ENCODE measurements at places on chromosomes 7 and 10.

DNA sequence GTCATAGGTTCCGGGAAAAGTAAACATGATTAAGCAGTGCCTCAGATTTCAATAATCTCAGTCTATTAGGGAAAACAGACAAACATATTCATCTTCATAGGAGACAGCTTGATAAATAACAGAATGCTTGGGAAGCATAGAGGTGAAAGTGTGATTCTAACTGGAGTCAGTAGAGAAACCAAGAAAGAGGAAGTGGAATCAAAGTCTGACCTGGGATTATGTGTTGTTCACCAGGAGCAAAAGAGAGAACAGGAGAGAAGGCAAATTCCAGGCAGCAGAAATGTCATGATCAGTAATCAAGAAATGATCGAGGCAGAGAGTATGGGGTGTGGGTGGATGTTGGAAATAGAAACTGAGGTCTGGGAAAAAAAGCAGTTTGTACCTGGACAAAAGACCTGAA, 43.7 kb downstream of the DGKB start:
- no peak for DNase-seq

DNA sequence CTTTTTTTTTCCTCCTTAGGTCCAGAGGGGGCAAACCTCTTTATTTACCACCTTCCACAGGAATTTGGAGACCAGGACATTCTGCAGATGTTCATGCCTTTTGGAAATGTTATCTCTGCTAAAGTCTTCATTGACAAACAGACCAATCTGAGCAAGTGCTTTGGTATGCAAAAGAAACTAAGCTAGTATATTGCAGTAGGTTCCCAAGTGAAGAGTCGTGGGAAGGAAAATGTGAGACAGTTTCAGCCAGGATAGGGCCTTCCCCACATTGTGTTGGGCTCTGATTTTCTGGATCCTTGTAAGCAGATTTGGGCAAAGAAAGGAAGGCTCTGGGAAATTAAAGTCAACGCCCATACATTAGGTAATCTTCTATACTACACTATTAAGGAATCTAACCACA, 285.6 kb downstream of the USP6NL start:
- no peak for DNase-seq

GRCh38 chr10:79034271-79034876, 34.4 kb upstream of the ZMIZ1 start:
- no peak for DNase-seq

- no peak for DNase-seq
These were observed 299.7 kb upstream of the CSTF2T start for GRCh38 chr10:51999096-51999495.

DNA sequence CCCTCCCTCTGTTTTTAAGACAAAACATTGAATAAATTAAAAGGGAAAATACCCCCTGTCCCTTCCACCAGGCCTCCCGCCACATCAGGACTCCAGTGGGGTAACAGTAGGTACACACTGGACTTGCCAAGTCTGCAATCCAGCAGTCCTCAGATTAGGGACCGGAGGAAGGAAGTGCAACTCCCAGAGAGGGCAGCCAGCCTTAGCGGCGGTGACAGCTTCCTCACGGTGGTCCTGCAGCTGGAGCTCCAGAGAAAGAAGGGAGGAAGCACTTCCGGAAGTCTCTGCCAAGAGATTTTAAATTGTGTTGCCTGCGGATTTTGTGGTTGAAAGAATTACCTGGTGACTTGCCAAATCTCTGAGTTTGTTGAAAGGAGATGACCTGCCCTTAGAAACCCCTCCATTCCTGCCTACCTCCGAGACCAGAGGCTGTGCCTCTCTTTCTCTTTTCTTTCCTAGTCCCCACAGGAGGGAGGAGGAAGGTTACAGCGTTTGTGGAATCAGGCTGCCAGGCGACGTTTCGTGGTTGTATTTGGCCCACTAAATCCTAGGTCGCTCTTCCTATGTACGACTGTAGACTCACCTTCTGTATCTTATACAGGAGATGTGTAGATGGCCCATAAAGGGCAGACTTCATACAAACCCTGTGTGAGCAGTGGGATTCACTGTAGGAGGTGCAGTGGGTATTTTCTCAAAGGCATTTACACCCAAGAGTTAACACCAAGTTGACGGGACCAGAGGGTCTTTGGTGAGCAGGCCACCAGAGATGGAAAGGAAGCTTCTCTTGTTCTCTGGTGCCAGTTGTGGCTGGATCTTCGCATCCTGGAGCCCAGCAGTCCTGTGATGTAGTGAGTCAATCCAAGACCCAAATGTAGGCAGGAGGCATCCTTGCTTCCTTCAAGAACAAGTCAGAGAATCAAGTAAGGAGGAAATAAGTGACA, 77.9 kb downstream of the INSIG1 start:
- no peak for DNase-seq

GRCh38 chr10:58662314-58662713, 149.6 kb downstream of the BICC1 start:
- no peak for DNase-seq

DNA sequence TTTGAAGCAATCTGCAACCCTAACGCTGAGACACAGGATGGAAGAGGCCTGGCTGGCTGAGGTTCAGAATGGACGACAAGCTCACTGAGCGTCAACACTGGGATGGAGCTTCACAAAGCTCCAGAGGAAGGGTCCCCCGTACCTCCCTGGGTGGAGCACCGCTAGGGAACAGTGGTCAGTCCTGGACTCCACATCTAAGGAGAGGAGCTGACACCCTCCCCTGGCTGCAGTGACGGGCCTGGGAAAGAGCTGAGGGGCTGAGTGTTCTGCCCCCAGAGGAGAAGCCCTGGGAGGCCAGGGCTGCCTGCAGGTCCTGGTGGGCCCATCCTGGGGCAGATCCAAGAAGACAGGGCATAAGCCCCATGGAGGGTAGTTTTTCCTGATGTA, 146.2 kb downstream of the ARHGAP22 start:
- no peak for DNase-seq

DNA sequence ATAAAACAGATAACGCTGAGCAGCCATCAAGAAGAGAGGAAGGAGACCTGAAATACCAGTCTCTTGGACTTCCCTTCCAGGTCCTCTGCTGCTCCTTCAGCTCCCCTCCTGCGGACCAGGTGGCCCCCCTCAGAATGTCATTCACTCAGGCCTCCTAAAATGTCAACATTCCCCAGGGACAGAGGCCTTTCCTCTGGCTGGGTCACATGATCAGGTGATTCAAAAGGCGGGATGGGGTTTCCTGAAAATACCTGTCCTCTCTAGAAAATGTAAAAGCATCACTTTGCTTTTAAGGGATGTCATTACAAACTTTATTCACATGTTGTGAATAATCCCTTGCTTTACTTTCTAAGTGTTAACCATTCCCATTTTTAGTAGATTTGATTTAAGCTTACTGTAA, 311.1 kb downstream of the INHBA start:
- DNase-seq: no peak

DNA sequence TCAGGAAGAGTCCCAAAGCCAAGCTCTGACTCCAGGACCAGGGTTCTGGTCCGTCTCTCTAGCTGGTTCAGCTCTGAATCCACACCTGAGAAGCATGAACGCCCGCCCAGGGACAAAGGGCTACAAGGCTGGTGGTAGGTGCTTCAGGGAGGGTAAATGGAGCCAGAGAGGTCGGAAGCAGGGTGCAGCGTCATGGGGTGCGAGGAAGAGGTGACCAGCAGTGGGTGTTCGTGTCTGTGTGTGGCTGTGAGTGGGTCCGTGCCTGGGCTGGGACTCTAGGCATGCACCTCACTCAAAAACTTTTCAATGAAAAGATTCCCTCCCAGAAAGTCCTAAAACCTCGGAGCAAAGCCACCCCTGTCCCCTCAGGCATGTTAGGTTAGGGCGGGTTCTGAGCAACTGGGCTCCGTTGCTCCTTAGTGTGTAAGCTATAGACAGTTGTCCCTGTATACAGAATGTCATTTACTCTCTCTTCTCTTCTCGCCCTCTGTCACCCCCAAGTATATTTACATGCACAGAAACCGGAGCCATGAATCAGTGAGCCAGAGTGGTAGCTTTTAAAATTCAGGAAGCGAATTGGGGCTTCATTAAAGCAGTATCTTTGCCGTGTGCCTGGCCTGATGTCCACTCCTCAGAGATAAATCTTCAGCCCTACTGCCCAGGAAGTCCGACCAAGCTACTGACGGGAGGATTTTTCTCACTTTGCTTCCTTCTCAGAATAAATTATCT, 12.3 kb upstream of the GATA3 start:
- no peak for DNase-seq

DNA sequence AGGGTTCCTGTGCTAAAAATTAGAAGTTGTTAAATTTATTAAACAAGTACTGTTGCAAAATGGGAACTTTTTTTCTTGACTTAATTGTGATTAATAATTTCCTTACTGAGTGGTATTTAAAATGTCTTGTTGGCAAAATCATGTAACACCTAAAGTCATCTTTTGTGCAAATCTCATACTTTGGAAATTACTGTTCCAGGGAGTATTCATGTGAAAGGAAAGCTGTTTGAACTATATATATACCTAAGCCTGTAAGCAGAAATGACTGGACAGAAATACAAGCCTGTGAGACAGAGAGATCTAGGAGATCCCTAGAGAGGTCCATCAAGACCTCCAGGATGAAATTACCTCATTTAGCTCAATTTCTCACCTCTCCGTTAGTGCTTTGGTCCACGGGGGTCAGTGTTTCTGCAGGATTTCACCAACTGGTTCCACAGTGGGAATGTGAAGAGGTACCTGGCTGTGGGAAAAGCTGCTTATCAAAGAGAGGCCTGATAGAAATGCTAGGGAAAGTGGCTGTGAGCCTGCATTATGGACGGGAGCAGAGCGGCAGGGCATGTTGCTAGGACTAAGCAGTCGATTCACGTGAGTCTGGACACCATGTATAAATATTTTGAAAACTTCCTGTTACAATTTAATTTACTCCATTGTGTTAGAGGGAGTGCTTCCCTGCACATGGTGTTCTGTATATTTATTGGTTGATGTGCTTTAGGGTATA, 7.9 kb downstream of the LUC7L2 start:
- no peak for DNase-seq

DNA sequence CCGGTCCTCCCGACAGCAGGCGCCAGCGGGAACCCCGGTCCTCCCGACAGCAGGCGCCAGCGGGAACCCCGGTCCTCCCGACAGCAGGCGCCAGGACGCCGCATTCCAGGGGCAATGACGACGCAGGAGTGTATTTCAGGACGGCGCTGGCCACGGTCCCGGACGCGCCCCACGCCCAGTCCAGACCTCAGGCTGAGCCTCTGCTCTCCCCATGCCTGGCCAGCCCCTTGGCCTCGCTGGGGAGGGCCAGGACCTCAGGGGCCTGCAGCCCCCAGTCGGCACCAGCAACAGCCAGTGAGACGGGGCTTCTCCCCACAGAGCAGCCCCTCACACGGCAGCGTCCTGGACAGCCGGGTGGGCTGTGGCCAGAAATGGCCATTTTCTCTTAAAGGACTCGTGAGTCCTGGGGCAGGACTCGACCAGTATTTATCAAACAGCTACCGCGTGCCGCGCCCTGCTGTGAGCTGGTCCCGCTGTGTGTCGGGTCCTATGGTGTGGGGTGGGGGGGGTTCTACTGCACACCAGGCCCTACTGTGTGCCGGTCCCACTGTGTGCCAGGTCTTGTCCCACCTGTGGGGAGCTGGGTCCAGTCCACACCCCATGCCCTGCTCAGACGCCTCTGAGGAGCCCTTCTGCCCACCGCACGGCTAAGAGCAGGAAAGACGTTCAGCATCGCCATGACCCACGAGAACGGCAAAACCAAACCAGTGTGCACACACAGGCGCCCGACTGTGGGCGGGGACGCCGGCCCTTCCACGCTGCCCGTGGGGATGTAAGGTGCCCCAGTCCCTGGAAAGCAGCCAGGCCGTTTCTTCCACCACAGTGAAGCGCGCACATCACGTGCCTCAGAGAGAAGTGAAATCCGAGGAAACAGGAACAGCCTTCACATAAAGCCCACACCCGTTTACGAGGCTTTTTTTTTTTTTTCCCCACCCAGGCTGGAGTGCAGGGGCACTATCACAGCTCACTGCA, 33.3 kb downstream of the GET4 start:
- no peak for DNase-seq

DNA sequence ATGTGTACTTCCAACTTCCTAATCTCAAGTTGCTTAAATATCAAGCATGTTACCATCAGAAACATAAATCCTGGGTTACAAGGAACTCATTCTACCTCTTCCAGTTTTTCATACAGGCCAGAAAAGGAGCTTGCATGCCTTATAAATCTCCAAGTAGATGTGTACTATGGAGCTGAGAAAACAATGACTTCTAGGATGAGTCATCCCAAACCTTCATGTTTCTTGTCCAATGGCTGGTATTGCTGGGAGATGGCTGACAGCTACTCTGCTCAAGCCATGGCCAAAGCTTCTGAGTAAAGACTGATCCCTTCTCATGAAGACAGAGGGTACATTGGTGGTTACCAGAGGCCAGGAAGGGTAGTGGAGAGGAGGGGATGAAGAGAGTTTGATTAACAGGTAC, 8.6 kb downstream of the RAPGEF5 start:
- no peak for DNase-seq

DNA sequence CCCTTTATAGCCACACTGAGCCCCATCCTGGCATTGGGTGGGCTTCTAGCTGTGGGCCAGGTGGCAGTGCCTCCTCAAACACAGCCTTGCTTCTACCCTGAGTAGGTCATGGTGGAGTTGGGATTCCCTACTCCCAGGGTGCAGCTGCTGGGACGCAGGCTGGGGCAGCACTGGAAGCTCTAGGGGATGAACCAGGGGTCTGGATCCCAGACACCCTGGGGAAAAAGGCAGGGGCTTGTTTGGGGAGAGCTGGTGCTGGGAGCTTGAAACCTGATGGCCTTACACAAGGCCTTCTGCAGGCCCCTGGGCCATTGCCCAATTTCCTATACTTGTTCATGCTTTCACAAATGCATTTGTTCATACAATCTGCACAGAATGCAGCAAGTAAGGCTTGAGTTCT, 103.7 kb upstream of the CTBP2 start:
- DNase-seq: no peak

GRCh38 chr10:46787321-46787615, 124.0 kb upstream of the PTPN20 start:
- DNase-seq: no peak

DNA sequence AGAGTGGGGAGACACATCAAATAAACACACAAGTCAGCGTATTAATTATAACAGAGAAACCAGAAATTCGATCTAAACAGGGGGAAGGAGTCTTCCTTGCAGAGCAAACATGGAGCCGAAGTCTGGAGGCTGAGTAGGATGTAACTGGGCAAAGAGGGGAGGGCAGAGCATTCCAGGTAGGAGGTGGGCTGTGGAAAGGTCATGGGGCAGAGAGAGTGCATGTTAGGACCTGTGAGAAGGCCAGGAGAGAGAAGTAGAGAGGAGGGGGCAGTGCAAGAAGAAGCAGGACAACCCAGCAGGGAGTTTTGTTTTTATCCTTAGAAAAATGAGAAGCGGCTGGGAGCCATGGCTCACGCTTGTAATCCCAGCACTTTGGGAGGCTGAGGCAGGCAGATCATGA, 130.8 kb upstream of the GPR26 start:
- DNase-seq: no peak
